ENCODE measurements at places on chromosomes 6 and 20.

DNA sequence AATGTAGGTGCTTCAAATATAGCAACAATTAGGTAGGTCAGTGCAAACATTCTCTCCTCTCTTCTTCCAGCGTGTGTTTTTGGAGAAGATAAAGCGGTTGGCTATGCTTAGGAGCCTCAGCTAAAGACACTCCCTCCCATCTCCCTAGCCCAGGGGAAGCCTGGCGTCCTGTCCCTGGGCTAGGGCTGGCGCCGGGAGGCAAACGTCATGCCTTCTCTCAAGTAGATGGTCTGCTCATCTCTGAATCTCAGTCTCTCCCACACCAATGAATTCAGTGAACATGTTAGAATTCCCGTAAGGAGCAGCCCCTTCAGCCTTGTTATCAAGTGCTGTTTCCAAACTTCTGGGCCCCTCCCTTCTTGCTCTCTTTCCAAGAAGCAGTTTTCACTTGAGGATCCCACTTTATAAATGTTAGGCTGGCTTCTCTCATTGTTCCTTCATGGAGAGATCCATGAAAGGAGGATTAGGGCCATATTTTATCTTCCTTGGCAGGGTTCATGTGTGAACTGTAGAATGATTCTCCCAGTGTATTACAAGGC, 142.8 kb downstream of the CLIC5 start:
- no peak for DNase-seq

DNA sequence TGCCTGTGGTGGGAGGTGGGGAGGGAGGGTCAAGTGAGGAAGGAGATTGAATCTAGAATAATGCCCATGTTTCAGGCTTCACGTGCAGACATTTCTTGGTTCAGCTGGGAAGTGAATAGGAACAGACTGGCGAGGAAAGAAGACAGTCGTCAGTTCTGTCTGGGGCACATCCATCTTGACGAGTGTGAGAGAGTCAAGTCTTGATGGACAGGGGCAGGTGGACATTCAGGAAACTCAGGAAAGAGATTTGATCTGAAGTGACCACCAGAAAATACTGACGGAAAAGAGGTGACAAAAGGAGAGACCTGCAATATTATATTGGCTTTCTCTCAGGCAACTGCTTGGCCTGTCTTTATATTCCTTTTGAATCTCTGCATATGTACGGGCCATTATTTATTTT, 68.6 kb downstream of the ESR1 start:
- no peak for DNase-seq

DNA sequence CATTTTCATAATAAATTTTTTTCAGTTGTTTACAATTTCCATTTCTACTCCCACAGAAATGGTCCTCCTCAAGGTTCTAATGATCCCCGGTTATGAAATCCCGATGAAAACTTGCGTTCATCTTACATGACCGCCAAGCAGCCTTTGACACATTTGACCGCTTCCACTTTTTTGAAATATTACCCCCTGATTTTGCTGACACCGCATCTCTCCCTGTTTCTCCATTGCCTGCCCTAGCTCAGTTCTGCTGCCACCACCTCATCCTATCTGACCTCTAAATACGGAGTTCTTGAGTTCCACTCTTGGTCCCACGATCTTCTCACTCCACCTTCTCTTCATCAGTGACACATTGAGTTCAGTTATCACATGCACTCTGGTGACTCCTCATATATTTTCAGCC, 74.1 kb downstream of the SLC35B3 start:
- no peak for DNase-seq

- DNase-seq, result no peak
These were observed 45.4 kb upstream of the CDH22 start for GRCh38 chr20:46353500-46354206.

DNA sequence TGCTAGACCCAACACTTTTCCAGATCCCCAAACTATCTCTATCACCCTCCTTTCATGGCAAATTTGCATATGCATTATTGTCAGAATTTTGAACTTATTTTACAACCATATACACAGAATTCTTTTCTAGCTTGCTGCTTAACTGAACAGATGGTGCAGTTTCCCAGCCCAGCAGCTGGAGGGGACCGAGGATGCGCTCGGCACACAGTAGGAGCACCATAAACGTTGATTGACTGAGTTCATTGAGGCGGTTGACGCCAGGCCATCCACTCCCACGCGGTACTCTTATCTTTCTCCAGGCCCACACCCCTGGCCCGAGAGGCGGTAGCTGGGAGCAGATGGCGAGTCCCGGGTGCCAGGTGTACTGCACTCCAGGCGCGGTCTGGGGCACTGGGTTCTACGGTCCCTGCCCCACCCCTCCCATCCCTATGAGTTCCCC, 6.8 kb upstream of the SOX4 start:
- peak; percentile 93 for DNase-seq

DNA sequence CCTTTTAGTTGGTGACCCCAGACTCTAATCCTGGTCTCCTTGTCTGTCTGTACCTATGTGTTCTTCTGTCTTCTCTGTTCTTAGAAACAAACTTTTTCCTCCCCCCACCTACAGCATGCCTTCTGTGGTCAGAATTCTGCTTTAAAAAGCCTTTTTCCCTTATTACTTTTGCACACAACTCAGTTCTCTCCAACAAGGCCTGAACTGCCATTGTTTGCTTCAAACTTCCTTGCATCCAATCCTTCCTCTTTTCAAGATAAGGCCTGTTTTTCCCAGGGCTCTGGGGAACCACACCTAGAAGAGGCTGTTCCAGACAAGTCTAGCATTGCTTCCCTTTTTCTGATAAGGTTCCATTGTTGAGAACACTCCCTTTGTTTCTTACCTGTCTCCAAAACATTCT, 22.2 kb upstream of the NCOA3 start:
- DNase-seq, result no peak

DNA sequence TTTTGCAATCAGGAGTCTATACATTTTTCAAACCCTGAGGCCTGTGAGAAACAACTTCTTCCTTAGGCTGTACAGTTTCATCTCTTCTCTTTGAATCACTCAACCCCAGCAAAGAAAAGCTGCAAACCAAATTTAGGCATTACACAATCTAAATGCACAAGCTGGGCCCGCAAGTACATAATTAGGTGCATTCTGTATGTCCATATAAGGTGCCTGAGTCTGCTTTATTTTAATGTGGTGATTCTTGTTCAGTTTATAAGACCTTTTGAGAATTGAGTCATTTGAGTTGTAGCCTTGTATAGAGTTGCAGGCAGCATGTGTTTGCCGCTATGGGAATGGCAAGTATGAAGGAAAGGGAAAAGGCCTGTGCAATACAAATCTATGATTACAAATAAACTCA, 709.6 kb upstream of the MARCKS start:
- no peak for DNase-seq

DNA sequence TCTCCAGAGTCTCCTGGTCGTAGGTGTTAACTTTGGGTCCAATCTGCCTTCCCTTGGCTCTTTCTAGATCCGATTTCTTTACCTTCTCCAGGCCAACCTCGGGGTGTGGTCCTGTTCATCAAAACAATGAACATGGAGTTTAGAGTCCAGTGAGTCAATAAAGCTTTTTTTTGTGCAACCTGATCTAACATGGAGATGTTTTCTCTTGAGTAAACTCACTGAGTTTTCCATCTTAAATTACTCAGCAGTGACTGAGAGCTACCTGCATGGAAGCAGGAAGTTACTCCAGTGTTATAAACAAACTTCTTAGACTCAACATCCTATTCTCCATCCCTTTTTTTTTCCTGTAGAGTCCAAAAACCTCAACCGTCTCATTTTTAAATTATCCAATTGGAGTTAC, 14.9 kb upstream of the SLC22A1 start:
- no peak for DNase-seq

DNA sequence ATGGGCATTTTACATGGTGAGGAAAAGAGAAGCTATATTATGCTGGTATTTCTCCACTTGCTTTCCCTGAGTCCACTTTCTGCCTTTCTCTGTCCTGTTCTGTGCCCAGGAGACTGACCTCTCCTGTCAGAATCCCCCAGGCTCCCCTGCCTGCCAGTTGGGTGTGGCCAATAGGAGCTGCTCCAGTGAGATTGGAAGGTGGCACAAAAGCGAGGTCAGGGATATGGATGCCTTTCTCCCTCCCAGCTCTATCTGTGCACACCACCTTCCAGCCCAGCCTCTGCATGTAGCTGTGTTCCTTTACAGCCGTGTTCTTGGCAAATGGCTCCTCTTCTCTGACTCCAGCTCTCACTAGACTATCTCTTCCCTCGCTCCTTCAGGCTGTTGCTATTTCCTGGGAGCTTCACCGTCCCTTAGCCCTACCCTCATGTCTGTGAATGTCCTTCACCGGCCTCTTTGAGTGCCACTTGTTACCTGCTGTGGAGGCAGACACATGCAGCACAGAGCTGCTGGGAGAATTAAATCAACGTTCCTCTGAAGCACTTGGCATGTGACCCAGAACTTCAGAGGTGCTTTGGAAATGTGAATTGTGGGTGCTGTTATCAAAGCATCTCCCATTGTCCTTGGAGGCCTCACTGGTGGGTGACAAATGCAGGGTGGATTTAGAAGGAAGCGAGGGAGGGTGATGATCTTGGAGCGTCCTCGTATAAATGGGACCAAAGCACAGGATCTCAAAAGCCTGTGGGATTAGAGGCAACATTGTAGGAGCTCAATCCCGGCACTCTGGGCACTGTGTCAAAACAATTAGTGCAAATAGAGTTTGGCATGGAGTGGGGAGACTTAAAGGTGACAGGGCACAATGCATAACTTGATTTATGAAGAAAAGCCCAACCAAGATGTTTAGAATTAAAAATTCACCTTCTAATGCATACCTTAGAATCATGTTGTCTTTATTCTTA, 28.9 kb upstream of the RALGAPA2 start:
- DNase-seq, result no peak

GRCh38 chr6:52543262-52543661, 33.6 kb downstream of the TRAM2 start:
- DNase-seq, result no peak

- no peak for DNase-seq
These were observed 185.2 kb upstream of the FLRT3 start for GRCh38 chr20:14522595-14522994.

GRCh38 chr6:37251211-37251780, 6.3 kb upstream of the TBC1D22B start:
- DNase-seq, result no peak

DNA sequence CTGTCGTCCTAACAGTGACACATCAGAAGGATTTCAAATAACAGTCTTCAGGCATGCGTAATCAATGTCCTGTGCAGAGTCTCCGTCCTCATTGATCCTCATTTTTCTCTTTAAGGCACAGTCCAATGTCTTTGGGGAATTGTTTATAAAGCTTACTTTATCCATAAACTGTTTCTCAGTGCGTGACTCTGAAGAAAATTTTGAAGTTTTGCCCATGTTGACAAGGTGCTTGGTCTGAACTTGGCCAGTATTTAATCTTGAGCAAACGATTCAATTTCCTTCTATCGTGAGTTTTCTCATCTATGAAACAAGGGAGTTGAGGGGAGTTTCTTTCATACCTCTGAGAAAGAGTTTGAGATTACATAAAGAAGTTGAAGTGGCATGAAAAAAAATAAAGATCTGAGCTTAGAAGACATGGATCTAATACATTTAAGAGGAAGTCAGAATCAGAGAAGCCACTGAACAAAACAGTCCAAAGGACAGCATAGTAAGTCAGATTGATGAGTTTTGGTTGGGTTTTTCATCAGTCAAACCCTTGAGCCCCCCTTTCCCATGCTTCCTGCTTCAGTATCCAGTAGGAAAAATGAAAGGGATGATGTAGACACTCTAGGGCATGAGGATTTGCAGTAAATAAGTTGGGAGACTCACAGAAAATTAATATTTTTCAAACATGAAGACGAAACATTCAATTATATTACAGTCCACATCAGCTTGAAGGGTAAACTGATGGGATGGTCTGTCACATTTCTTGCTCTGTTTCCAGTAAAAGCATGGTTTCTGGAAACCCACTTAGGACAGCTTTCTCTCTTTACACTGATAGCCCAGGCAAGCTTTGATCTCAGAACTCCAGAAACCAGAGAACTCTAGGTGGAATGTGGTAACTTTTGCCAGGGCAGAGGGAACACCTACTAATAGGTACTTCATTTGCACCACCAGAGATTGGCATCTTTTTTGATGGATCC, 8.1 kb downstream of the EDN1 start:
- DNase-seq, result no peak

DNA sequence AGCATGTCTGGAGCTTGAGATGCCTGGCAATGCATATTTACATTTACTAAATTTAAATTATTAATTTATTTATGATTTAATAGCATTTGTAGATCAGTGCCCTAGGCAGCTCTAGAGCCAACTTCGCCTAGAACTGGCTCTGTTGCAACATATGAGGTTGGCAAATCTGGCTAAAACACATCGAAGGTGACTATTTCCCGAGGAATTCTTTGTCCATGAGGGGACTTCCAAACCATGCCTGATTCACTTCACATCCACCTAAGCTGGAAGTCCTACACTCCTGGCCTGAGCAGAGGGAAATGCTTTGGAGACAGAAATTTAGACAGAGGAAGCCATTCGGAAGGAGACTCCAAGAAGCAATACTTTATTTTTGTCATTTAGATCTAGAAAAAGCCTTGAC, 211.0 kb upstream of the ARG1 start:
- no peak for DNase-seq

DNA sequence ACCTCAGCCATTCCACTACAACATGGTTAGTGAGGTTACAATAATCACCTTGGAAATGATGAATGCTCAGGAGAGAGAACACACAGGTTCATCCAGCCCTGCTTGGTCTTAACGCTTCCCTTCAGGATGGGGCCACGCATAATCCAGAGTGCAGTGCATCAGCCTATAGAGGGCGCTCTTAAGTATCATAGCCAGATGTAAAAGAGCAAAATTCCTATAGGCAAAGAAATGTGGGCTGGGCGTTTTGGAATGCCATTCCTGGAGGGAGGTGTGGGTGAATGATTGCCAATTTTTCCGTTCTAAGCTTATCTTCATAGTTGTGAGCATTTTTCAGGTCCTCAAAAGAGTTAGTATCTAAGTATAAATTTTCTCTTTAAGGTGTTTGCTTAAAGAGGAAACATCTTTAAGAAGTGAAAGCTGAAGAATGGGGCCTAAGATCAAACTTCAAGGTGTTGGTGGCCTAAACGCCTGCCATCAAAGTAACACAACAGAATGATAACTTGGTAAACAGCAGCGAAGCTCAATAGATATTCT, 1.8 kb downstream of the RIPOR2 start:
- no peak for DNase-seq

- DNase-seq, result no peak
These were observed 729.4 kb downstream of the TENT5A start for GRCh38 chr6:81023007-81023582.

- DNase-seq, result no peak
These were observed 44.3 kb downstream of the USP49 start for GRCh38 chr6:41850861-41851260.

DNA sequence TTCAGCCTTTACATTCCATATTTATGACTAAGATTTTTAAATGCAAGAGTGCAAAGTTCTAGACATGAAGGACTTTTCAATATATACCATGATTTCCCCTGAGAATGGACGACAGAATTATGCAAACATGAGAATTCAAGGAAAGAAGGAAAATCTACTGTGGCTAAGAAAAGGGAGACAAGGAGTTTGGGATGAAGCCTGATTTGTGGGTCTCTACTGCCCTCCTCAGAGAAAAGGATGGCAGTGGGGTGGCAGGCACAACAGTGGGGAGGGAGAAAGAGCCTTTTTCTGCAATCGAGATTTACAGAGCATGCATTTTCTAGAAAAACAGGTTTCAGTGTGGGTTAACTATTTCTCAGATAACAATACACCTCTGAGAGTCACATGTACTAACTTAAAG, 466.9 kb upstream of the NRSN1 start:
- peak; percentile 40 for DNase-seq
